Osteoblast (primary cell): ENCODE measurements at places on chromosomes 2 and 18. TPM values are rescaled to one million over a fixed set of nuclear protein-coding genes. Genes with fewer than 3 reads are reported as not detected.
A peak's percentile ranks its signal among the peaks of the same experiment; 100 is the strongest.

The RAB17 gene
- 0.36 TPM in 1 of 2 replicates, not detected in the other for total RNA-seq

The RUFY4 gene
- not detected in 2 replicates for total RNA-seq

DNA sequence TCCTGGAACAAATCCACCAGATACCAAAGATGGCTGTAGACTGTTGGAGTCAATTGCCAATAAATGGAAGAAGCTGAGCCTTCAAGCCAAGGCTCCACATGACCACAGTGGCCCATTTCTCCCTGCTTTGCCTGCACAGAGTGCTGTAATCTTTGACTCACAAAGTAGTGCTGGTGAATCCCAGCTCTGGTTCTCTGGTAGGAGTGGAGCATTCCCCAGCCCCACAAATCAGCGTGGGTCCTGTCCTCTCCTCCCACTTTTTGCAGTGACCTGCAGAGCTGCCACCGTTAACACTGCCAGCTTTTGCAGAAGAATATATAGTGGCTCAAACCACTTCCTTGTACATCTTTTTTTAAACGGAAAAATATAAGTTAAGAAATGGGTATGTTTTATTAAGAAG, 93.9 kb downstream of the MGAT5 start:
- no peak for DNase-seq

DNA sequence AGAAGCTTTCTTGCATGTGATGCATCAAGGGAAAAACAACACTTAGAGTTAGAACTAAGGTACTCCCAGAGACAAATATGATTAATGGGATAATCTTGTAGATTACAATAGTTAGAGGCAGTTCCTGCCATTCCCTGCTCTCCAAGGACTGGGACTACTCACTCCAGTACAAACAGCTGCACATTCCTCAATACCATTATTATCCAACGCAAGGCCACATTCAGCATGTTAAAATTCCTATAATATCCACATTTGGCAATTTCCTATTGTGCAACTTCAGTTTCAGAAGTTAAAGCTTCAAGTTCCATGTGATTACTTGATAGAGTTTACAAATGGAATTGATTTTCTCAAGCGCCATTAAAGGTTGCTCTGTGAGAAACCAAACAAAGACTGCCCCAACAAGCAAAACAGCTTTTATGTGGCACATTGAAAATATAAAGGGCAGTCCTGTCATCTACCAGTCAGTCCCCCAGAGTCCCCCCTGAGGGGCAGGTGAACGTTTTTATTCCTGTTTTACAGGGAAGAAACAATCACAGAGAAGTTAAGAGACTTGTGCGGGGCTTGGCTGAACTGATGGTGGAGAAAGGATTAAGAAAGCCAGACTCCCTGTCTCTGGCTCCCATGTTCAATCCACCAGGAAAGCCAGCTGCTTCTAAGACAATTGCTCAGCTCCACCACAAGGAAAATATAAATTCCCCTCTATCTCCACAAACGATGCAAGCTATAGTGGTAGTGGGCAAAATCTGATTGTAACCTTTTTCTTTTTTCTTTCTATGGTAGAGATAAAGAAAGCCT, 72.6 kb downstream of the TXNL1 start:
- DNase-seq = peak; percentile 93

GRCh38 chr2:15169326-15170069, 391.6 kb downstream of the NBAS start:
- DNase-seq = peak; percentile 97

DNA sequence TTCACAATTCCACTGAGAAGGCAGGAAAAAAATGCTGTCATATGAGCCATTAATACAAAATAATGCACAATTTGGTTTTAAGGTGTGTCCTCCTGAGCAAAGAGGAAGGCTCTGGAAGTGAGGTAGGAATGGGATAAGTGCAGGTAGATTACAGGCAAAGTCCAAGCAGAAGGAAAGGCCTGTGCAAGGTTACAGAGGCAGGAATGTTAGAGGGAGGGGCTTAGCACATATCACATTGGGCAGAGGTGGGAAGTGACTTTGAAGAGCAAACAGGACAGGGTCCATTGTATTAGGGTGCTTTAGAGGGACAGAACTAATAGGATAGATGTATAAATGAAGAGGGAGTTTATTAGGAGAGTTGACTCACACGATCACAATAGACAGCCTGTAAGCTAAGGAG, 14.7 kb upstream of the CLIP4 start:
- no peak for DNase-seq

DNA sequence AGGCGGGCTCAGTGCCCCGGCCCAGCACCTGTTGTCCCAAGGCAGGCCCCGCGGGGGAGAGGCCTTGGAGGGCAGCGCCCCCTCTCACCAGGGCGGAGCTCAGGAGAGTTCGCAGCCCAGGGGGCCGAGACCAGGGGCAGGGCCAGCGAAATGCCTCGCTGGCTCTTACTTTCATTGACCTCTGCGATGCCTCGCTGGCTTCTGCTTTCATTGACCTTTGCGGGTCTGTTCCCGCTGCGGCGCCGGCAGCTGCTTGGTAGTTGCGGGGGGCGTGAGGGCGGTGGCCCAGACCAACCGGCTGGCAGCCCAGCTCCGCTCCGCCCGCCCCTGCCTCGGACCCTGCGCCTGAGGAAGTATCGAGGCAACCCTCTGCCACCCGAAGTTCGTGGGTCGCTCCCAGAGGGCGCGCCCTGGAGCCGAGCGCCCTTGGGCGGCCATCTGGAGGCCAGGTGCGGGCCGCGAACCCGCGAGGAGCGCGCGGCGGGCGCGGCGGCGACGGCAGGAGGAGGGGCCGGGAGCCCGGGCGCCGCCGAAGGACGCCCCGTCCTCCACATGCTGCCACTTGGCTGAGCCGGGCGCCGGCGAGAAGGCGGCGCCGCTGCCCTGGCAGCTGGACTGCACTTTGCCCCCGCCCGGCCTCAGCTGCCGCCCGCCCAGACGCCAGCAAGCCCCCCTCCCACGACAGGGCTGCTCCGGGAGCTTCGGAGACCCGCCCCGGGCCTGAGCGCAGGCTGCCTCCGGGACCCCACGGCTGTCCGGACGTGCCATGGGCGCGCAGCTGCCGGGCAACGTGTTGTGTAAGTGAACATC, 118.0 kb upstream of the MSTN start:
- DNase-seq = peak; percentile 89
